T-helper 2 cell (primary cell): ENCODE measurements at places on chromosomes 12 and 14.

DNA sequence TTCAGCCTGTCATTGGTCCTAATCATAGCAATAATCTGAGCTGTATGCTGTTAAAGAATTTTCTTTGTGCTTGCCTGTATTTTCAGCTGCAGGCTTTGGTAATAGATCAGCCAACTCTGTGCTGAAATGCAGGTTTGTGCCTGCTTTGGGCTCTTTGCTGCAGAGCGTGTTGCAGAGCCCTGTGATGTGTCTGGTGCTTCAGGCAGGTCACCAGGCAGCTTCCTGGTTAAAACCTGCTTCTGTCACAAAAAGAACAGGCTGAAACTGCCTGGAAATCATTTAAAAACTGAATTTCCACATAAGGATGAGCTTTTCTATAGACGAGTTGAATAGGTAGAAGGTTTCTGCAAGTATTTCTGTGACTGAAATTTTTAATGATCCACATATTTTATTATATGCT lies 3.1 kb downstream of the DIP2B start:
- DNase-seq = no peak

DNA sequence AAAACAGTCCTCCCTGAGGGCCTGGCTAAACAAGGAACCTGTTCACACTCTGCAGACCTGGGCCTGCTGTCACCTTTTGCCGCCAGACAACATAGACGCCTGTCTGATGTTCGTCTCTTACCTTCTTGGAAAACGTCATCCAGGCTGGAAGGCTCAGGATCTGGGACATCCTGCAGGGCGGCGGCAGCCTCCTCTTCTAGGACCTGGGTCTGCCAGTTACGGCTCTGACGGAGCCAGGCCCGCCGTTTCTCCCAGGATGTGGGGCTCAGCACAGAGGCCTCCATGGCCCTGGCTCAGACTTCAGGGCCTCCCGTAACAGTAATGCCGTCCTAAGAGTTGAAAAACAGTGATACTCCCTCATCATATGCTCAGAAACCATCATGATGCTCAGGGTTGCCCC lies 10.3 kb downstream of the TESPA1 start:
- no peak for DNase-seq

DNA sequence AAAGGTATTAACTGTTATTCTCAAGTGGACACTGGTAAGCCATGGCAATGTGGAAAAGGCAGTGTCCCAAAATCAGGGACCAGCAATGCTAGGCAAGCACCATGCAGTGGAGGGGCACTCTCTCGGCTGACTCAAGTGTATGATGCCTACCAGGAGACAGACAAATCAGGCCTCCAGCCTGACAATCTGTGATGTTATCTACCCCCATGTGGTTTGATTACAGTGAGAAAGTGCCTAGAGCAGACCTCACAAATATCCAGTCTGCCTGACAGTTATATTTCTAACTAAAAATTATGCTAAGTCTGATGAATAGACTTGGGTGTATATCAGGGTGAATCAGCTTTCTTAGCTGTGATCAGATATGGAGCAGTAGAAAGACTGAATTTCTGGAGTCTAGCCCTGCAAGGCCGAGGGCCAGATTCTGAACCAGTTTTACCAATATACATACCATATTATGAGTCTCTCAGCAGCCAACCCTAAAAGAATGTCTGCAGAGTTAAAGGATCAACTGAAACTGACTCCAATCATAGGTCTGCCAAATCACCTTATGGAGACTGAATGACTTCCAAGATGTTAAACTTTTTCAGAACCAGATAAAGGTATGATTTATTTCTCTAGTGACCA lies 3.2 kb downstream of the PLBD1 start:
- DNase-seq = peak; percentile 8

DNA sequence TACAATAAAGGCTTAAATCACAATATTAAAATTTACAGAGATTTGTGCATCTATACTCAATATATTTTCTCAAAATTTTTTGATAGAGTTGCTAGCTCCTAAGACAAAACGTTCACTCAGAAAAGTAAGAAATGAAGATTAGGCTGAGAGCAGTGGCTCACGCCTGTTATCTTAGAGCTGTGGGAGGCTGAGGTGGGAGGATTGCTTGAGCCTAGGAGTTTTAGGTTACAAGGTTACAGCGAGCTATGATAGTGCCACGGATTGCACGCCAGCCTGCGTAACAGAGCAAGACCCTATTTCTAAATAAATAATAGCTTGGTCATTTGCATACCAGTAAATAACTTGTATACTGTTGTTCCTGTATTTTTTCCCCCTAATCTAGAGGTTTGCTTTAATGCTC lies 35.0 kb upstream of the CFL2 start:
- DNase-seq = no peak

- DNase-seq = no peak
Observed at GRCh38 chr14:38721822-38722431, 381.1 kb downstream of the SEC23A start.

DNA sequence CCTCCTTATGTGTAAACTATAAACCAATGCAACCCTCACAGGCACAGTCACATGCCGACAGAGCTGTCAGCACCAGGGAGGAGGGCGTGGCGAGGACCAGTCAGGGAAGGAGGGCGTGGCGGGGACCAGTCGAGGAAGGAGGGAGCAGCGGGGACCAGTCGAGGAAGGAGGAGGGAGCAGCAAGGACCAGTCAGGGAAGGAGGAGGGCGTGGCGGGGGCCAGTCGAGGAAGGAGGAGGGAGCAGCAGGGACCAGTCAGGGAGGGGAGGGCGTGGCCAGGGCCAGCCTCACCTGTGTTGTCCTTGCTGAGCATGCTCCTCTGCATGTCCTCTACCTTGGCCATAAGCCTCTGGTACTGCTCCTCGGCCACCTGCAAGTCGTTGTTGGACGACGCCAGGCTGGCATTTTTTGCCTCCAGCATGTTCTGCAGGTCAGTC lies 24.2 kb downstream of the GOLGA3 start:
- DNase-seq = no peak

GRCh38 chr14:91912035-91912434 lies 35.5 kb downstream of the FBLN5 start:
- DNase-seq = no peak

GRCh38 chr14:24334431-24335291 lies at the start of gene ADCY4:
TSS of gene ADCY4 (minus strand) at chr14:24335071. CDS start at chr14:24334652, 419 bp downstream.
- peak; percentile 43 for DNase-seq

GRCh38 chr14:69684461-69685217 lies 73.2 kb downstream of the SUSD6 start:
- DNase-seq = no peak

DNA sequence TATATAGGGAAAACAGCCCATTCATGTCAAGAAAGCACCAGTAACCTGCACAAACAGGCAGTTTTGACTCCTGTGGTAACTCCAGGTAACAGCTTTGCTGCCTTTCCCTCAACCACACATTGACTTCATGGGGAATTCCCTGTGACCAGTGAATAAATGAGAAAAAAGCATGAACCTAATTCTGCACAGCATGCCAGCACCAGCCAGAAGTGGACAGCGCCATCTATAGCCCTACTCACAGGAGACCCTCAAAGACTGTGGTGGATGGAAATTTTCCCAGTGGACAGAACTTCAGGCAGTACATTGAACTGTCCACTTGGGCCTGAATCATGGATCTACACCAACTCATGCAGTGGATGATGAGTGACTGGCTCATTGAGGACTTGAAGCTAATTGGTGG lies 152.1 kb downstream of the SLC8A3 start:
- DNase-seq = no peak

- no peak for DNase-seq
Observed at GRCh38 chr12:70246580-70246979, 3.3 kb downstream of the CNOT2 start.
